Urinary bladder (tissue), 4 donors: ENCODE measurements at places on chromosomes 6 and 20.

GRCh38 chr20:9517297-9518162, 3.1 kb downstream of the LAMP5 start:
- no peak for DNase-seq

DNA sequence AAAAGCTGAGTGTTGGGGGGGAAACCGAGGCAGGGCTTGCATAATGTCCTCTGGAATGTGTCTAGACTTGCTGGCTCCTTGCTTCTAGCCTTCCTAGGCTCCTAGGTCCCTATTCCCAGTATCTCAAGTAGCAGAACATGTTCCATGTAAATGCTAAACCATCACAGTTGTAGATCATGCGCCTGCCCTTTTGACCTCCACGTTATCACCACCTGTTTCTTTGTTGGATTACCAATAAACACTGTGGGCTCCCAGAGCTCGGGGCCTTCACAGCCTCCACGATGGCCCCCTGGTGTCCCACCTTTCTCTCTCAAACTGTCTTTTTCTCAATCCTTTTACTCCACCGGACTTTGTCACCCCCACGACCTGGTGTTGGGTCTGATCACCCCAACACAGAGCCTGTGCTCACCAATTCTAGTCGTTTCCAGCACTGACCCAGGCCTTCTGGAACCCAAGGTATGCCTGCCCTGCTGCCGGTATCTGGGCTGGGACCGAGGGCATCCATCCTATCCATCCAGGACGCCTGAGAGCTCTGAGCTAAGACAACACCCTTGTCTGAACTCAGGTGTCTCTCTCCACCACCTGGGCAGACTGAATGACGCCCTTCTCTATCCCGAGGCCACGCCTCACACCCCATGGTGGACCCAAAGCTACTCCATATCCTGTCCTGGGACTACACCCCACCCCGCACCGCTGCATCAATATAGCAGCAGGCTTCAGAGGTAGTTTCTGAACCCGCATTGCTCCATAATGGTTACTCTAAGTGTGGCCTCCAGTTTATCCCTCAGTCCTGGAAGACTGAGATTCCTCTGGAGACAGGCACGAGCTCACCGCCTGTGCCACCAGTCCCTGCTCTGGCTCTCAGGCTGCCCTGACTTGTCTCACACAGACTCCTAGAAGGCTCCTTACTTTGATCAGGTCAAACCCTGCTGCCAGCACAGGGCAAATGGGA, 9.3 kb upstream of the PRR18 start:
- DNase-seq: no peak

DNA sequence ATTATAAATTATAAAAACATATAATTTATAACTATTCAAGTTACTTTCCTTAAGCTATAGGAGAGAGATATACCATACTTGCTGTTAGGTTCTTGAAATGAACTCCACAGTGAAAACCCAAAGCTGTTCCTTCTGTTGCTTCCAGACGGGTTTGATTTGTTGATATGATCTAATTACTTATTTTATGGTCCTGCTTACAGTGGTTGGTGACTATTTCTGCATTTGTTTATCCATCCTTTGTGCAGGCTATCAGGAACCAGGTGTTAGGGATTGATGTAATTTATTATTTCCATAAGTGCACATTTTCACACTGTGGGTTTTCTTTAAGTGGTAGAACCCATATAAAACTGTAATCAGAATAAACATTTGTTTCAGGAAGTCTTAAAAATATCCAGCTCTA, 167.1 kb downstream of the KIF6 start:
- no peak for DNase-seq

DNA sequence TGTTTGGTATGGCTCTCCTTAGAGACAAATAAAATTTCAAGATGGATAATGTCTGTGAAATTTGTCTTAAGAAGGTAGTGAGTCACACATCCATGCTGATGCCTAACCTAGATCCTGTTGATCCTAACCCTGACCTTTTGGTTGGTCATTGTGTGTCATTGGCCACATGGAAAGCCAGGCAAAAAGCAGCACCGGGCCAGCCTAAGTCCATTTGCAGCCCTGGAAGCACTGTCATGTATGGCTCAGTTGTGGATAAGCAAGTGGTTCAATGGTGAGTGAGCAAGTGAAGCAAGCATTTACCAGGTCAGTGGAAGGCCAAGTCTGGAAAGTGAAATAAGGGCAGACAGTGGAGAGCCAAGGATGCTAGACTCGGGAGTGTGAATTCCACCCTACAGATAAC, 12.1 kb upstream of the XRN2 start:
- DNase-seq: no peak

DNA sequence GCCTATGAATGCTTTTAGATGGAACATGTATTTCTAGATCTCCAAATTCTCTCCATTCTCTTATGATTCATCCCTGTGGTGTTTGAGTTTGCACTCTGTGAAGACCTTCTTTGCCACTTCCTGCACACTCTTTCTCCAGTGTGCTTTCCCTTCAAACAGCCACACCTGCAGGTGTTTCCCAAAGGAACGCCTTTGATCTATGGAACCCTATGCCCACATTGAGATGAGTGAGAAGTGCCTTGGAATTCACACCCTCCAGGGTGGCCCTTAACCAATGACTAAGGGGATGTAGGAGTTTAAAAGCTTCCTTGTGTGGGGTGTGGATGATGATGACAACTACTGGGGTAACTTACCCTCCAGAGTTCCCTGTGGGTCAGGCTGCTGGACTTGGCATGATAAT, 570.1 kb downstream of the DHX35 start:
- no peak for DNase-seq

GRCh38 chr6:149711711-149712110, 6.2 kb downstream of the LATS1 start:
- DNase-seq: no peak

DNA sequence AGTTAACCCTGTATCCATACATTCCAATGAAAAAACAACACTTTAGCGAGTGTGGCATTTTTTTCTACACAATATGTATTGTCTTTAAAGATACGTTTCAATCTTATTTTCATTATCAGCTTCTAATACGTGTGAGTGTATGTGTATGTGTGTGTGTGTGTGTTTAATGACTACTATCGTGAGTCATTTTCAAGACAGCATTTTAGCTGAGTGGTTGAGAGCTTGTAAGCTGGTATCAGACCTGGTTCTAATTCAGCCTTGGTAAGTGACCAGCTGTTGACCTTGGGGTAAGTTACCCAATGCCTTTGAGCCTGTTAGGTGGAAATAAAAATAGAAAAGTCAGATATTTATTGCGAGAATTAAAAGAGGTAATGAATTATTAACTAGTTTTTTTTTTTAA, 320.0 kb upstream of the NT5E start:
- no peak for DNase-seq
